ENCODE measurements at places on chromosomes 11 and 22. TPM values are rescaled to one million over a fixed set of nuclear protein-coding genes. Genes with fewer than 3 reads are reported as not detected.

Gene KCNJ11
- total RNA-seq, result 5.3 TPM

Gene CARD10
- total RNA-seq, result 23.5 TPM

Gene FHIP1B
- 50.6 TPM for total RNA-seq

Gene SHISAL1
- total RNA-seq, result 0.36 TPM

Gene CALCA
- not detected for total RNA-seq

Gene ART1
- total RNA-seq, result not detected

Gene GTF2H1
- total RNA-seq, result 25.7 TPM

Gene ABTB2
- total RNA-seq, result 2.8 TPM

Gene SEPTIN3
- 10.9 TPM for total RNA-seq

Gene SLC7A4
- 0.49 TPM for total RNA-seq

Gene PAFAH1B2
- total RNA-seq, result 114 TPM

Gene LSP1
- total RNA-seq, result not detected

Gene PIWIL4
- 0.34 TPM for total RNA-seq

Gene CD151
- 130 TPM for total RNA-seq

Gene TUG1
- total RNA-seq, result 123 TPM

Gene BTBD18
- total RNA-seq, result not detected

Gene PLEKHB1
- 79.1 TPM for total RNA-seq

Gene CHRDL2
- total RNA-seq, result 0.27 TPM

Gene NNMT
- not detected for total RNA-seq

Gene MPPED2
- 2.5 TPM for total RNA-seq

Gene ZP1
- total RNA-seq, result not detected
